CD4-positive, alpha-beta T cell treated with Interferon alpha-2 for 1 hour (primary cell): ENCODE measurements at places on chromosomes 16 and 17.

- DNase-seq, result no peak
Measured at GRCh38 chr17:57584050-57584551, 161.0 kb downstream of the CCDC182 start.

DNA sequence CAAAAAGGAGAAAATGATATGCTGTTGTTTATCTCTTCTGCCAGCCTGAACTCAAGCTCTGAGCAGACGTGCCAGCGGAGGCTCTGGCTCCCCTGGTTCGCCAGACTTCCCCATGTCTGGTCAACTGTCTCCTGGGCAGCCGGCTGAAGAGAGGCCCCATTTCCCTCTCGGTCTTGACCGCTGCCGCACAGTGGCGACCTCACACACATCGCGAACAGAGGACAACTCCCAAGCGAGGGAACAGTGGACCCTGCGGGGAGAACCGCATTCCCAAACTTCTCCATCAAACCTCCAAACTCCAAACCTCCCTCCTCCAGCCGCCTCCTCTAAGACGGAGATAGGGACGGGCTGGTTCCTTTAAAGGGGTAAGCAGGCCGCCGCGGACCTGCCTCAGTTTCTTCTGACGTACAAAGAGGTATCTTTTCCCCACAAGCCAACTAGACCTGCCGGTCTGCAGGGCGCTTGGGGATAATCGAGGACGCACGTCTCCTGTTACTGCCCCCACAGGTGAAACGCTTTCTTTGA is 24.9 kb upstream of the RFFL start:
- peak; percentile 36 for DNase-seq

DNA sequence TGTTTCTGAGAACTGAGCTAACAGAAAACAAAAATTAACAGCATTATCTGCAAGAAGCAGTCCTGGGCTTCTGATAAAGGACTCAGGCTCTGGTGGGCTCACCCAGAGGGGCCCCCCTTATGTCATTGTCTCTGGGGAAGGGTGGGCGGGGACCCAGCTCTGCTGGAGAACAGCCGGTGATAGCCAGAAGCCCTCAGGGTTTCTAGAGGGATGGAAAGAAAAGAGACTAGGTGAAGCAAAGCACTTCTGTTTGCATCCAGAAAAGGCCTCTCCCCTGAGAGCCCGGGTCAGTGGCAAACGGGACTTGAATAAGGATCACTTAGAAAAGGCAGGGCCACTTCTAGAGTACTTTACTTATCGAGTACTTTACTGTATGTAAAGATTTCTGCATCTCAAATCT is 7.0 kb upstream of the CDC42EP4 start:
- no peak for DNase-seq

DNA sequence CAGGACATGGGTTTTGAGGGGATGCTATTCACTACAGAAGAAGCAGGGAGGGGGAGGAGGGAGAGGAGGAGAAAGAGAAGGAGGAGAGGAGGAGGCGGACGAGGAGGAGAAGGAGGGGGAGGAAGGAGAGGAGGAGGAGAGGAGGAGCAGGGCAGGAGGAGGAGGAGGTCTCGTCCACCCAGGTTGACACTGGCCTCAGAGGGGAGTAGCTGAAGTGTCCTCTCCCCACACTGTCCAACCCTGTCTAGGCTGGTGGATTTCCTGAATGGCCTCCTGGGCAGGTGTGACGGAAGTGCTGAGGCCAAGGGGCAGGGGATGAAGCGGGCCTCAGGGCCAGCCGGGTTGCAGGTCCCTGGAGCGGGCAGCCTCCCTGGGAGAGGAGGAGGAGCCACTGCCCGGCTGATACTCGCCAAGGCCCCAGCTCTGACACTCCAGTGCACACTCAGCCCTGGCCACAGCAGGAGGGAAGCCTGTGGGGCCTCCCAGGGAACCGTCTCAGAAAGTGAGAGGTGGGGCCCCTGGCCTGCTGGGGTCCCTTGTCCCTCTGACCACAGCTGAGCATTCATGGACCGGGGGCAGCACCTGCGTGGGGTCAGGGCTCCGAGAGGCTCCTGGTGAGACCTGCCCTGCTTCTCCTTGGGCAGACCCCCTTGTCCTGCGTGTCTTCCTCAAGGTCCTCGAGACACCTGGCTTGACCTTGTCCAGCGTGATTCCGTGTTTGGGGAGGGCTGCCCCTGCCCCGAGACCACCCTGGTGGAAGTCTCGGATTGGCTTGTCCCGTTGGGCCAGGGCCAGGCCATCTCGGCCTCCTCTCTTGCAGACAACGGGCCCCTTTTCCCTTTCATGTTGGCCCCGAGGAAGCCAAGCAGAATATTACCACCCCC is 200.6 kb upstream of the CIBAR2 start:
- no peak for DNase-seq

DNA sequence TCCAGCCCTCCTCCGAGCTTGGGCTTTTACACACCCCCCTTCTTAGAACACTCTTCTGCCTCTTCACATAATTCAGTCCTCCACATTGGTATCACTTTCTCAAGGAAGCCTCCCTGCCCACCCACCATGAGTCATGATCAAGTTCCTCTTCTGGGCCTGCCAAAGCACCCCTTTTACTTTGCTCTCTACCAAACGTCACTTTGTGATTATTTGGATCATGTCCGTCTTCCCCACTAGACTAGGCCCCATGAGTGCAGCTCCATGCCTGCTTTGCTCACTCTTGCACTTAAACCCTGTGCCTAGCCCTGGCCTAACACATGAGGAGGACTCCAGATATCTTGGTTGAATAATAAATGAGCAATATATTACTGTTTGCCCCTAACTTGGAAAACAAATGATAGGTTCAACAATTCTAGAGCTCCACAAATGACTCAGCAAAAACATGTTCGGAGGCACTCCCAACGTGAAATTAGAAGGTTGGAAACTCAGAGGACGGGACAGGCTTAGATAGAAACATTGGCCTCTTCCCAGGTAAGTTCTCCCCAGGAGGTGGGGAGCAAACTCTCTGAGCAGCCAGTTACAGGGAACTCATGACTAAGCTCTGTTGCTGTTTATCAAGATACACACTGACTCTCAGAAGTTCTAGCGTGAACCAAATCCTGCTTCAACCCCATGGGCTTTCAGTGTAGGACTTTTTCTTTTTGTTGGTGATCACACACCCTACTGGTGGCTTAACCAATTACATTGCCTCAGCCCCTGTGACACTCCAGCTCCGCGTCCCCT is 28.3 kb downstream of the G6PC1 start:
- peak; percentile 26 for DNase-seq

DNA sequence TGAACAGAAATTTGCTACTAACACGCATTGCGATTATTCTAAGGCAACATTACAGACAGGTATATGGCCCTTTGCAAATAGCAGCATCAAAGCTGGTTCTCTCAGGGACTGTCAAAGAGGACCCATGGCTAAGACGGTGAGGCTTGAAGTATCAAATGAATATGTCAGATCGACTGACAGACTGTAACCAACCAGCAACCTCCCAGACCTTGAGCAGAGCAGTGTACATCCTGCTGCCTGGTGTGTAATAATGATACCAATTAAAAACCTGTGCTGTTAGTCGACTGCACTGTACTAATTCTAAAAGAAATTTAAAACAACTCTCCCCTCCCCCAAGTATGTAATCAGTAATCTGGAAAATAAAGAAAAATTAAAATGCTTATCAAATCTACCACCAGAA is 35.9 kb upstream of the GHDC start:
- no peak for DNase-seq

DNA sequence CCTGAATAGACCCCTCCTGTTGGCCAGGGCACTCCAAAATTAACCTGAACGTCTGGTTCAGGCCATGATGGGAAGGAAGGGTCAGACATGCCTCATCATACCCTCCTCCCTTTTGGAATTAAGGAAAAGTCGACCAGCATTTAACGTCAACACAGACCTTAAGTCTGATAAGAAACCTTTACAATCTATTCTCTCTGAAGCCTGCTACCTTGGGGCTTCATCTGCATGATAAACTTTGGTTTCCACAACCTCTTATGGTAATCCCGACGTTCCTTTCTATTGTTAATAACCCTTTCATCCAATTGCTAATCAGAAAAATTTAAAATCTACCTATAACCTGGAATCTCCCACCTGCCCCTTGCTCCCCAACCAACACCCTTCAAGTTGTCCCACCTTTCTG is 358.5 kb downstream of the CDH8 start:
- no peak for DNase-seq
